ENCODE measurements at places on chromosomes 7 and 10.

DNA sequence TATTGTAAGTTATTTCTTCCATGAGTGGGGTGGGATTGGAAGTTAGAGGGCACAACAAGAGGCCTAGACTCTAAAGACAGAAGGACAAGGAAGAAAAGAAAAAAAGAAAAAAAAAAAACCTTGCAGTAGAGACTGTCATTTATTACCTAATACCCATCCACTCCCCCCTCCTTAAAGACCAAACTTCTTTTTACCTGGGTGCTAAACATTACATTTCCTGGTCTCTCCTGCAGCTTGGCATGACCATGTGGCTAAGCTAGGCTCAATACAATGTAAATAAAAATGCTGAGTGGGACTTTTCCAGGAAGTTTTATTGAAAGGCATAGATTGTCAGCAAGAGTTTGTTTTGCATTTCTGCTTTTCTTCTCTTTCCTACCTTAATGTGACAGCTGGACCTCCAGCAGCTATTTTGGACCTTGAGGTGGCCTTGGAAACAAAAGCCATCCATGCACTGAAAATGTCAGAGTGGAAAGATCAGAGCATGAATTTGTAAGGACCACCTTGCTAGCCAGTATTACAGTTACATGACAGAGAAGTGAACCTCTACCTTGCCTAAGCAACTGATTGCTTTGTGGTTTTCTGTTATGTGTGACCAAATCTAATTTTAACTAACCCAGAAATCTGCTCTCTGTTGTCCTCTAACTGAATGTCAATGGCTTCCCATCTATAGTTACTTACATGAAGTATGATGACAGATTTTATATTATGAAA lies 81.3 kb upstream of the SFMBT2 start:
- DNase-seq = no peak

GRCh38 chr10:25130906-25131305 lies 43.9 kb upstream of the GPR158 start:
- no peak for DNase-seq

- DNase-seq = no peak
These were observed 664 bp downstream of the CPA1 start for GRCh38 chr7:130380861-130381455.

GRCh38 chr7:68441645-68442044 lies 1156.6 kb upstream of the AUTS2 start:
- DNase-seq = no peak

DNA sequence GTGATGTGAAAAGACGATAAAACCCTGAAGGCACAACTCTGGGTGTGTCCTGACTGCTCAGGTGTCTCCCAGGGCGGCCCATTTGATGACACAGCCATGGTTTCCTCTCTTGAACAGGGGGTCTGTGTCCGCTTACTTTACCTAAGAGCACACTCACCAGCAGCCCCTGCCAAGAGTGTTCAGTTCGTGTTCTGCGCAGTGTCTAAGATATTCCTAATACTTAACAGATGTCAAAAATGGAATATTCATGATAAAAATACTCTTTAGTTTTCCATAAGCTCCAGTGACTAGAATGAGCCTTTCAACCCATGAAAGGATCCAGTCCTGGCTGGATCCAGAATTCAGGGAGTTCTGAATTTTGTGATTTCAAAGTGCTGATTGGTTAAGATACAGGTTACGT lies 492.4 kb downstream of the TNS3 start:
- no peak for DNase-seq

- no peak for DNase-seq
These were observed 237.9 kb downstream of the C7orf25 start for GRCh38 chr7:42673951-42674350.

- DNase-seq = no peak
These were observed 94.0 kb downstream of the C10orf105 start for GRCh38 chr10:71625445-71626175.

- DNase-seq = no peak
These were observed 786.9 kb upstream of the IGFBP3 start for GRCh38 chr7:46707973-46708372.

GRCh38 chr7:155495440-155496248 lies 37.7 kb downstream of the EN2 start:
- DNase-seq = no peak

GRCh38 chr7:106823631-106824030 lies 41.5 kb upstream of the PIK3CG start:
- DNase-seq = no peak

GRCh38 chr10:101297901-101298486 lies 56.0 kb upstream of the BTRC start:
- DNase-seq = peak; percentile 69

DNA sequence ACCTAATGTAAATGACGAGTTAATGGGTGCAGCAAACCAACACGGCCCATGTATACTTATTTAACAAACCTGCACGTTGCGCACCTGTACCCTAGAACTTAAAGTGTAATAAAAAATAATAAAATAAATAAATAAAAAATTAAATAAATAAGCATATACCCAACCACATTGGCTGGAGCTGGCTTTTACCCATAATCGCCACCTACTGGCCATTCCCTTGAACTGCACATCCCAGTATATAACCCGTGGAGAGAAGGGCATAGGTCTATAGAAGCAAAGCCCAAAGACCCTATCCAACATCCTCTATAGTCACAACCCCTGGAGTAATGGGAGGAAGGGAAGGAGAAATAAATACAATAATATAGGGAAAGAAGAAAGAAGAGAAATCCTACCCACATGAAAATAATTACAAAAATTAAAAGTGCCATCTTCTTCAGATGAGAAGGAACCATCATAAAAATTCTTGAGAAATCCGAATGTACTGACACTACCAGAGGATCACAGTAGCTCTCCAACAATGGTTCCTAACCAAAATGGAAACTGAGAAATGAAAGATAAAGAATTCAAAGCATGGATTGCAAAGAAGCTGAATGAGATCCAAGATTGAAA lies 65.6 kb downstream of the TWIST1 start:
- DNase-seq = peak; percentile 7

- no peak for DNase-seq
These were observed 41.1 kb upstream of the CPN1 start for GRCh38 chr10:100122780-100123179.

DNA sequence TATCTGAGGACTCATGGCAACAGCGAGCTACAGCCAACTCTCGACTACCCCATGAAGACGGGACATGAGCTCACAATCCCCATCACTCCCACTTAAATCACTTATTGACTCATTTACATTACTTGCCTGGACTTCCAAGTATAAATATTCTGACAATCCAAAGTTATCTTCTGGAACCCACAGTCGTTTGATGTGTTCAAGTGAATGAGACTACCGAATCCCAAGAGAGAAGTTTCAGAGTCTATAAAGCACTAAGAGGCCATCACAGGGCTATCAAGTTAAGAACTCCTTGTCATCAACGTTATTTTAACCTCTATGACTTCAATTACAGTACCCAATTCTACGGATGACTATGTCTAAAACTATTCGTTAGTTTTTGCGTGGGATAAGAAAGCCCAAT lies 11.5 kb upstream of the ANAPC16 start:
- no peak for DNase-seq

DNA sequence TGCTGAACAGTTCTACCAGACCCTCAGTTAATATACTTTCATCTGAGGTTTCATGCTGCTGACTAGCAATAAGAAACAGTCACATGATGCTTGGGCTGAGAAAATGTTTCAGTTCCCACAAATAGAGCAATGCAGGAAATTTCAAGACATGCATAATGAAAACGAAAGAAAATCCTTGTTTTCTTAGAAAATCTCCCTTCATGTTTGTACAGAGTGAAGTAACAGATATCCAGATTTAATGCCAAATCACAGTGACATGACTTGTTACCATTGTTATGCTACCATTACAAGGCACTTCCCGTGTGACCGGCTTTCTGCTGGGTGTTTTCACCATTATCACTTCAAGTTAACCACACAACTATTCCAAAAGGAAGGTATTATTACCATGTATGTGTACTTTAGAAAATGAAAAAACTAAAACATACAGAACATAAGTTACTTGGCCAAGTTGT lies 121.7 kb downstream of the DOCK4 start:
- DNase-seq = no peak

DNA sequence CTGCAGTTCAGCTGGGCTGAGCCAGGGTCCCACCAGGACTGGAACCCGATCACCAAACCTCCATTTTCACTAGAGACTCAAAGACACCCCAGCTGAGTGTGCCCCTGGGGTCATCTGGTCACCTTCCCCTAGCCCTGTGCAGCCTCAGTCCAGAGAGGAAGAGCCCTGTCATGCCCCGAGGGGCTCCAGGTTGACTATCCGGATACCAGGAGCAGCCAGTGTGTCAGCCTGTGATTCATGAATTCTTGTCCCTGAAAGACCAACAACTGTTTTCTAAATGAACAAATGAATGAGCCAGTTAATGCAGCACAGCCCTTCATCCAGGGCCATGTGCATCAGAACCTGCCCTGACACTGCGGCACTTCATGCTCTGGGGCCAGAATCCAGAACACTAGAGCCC lies 201.9 kb upstream of the TCERG1L start:
- DNase-seq = no peak

GRCh38 chr10:113003052-113003451 lies 53.0 kb downstream of the TCF7L2 start:
- no peak for DNase-seq

DNA sequence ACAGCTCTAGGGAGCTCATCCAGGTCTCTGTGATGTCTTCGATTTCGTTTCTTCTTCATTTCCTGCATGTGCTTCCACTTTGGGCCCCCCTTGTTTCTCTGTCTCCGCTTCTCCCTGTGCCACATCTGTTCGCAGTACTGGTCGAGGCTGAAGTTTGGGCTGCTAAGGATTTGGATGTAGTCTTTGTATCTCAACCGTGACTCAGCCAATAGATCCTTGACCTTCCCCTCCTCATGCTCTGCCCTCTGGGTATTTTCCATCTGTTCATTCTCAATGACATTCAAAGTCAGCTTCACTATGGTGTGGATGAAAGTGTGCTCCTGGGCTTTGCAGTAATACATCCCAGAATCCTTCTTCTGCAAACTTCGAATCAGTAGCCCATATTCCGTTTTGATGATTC lies 187.4 kb downstream of the SEMA3D start:
- DNase-seq = no peak

DNA sequence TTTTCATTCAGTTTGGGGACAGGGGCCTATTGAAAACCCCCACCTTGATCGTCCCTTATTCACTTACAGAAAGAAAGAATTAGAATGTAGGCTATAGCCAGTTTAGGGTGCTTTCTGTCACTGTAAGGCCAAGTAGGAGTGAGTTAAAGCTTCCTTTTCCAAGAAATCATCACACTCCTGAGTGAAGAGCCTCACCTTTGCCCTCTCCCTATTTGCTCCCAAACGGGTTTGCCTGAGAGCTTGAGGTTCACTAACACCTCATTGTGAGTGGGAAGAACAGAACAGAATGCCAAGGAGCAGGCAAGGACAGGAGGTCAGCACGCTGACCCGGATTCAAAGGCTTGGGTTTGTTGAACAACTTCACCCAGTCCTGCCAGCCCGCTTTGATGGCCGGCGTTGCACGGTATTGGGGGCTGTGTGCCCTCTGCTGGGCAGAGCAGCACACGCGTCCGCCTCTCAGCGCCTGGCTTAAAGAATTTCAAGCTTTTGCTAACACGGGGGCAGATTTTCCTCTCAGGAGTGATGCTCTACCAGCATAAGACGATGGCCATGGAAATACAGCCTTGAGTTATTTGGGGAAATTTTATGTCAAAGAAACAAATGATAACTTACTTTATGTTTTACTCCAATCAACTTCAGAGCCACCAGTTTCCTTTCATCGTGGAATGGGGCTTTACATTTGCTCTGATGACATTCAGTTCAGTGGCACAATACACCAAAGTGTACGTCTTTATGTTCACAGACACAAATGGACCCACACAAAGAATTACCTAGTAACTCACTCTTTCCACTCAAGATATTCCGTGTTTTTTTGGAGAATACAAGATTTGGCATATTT lies 470.0 kb downstream of the SUGCT start:
- no peak for DNase-seq

- no peak for DNase-seq
These were observed 3.6 kb downstream of the PKD1L1 start for GRCh38 chr7:47944536-47945260.

DNA sequence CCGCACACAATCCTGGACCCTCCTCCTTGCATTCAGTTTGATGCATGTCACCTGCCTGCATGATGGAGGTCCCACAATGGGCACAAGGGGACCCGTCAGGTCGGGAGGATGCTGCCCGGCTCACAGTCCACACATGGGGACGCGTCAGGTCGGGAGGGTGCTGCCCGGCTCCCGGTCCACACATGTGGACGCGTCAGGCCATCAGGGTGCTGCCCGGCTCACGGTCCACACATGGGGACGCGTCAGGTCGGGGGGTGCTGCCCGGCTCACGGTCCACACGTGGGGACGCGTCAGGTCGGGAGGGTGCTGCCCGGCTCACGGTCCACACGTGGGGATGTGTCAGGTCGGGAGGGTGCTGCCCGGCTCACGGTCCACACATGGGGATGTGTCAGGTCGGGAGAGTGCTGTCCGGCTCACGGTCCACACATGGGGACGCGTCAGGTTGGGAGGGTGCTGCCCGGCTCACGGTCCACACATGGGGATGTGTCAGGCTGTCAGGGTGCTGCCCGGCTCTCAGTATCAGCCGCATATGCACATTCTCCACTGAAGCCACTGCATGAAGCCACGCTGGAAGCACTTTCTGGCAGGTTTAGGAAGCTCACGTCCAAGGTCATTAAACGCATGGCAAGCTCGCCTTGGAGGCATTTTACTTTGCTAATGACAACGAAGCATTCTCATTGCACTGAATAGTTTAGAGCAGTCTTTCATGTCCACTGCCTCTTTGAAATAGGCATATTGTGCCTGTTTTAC lies 50.3 kb downstream of the DIP2C start:
- DNase-seq = no peak

GRCh38 chr10:27143686-27144085 lies 10.5 kb downstream of the YME1L1 start:
- DNase-seq = no peak

- DNase-seq = no peak
These were observed 178.1 kb upstream of the MEOX2 start for GRCh38 chr7:15864626-15864991.

- DNase-seq = no peak
These were observed 22.0 kb upstream of the HGF start for GRCh38 chr7:81791568-81792518.

DNA sequence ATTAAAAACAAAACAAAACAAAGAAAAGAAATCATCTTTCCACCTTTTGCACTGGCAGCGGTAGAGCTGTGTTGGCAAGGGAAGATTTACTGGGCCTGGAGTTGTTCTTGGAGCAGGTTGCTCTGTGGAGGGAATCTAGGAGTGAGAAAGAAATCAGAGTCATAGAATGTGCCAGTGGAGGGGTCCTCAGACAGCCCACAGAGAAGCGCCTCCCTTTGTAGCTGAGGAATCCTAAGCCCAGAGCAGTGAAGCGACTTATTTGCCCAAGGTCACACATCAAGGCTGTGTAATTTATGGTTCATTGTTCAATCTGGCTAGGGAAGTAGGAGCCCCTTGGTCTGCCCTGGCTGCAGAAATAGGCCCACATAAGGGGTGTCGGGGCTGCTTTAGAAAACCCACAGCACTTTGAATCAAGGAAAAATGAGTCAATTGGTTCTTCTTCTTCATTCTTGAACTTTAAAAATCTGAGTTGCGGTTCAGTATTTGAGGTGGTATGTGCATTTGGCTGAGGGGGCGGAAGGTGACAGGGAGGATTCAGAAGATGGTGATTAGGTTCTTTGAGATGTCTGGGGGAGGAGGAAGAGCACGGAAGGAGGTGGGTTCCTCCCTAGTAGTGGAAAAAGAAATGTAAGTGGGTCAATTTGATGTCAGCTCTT lies 253.7 kb downstream of the PTEN start:
- peak; percentile 27 for DNase-seq

- peak; percentile 56 for DNase-seq
These were observed 95.8 kb downstream of the HIP1 start for GRCh38 chr7:75642810-75643486.

Measured in activated CD4-positive, alpha-beta T cell treated with anti-CD3 and anti-CD28 coated beads, Interleukin-2, amount 50 U/mL, for 4 hours (primary cell).